Stimulated activated CD8-positive, alpha-beta memory T cell treated with anti-CD3 and anti-CD28 coated beads, Interleukin-15, amount 100 ng/mL, for 24 hours (primary cell): ENCODE measurements at places on chromosomes 13 and 19.
A peak's percentile ranks its signal among the peaks of the same experiment; 100 is the strongest.

DNA sequence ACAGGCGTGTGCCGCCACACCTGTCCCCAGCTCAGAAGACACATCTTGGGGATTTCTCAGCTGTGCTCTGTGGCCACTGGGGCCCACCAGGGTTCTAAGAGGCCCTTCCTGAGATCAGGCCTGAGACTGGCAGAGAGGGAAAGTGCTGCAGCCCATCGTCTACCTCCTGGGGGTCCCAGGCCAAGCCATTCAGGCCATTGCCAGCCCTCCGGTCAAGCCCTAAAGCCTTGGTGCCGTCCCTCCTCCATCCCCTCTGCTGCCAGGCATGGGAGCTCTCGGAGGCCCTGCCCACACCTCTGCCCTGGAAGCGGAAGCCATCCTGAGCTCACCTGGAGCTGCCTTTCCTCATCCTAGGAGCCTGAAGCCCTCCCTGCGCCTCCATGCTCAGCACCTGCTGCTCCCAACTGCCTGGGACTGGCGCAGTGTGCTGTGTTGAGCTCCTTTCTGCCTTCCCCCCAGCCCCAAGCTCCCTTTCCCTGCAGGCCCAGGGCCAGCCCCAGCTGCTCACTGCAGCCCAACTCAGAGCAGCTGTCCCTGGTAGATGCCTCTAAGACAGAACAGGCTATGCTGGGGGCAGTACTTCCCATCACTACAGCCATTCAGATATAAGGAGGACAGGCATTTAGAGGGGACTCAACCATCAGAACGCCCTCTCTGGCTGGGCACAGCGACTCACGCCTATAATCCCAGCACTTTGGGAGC is 2.9 kb downstream of the SLC7A9 start:
- no peak for DNase-seq

DNA sequence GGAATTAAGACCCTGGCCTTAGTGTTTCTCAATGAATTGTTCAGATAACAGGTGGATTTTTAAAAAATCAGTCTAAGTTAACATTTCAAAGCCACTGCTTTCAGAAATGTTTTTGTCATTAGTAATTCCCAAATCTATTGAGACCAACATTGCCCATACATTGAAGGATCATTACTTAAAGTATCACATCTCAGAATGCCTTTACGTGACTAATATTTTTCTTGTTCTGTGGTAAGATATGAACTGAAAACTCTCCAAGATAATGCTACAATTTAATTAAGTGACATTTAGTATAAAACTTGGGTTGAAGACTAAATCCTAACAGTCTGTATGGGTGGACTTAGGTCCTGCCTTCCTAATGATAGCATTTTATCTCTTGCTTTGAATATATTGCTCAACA is 59.4 kb upstream of the POSTN start:
- DNase-seq: no peak

DNA sequence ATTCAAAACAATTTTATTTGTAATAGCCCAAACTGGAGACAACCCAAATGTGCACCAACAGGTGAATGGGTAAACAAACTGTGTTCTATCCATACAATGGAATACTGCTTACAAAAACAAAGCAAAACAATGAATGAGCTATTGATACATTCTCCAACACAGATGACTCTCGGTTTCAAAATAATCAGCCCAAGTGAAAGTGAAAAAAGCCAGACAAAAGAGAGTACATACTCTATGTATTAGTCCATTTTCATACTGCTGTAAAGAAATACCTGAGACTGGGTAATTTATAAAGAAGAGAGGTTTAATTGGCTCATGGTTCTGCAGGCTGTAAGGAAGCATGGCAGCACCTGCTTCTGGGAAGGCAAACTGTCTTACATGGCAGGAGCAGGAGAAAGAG is 65.2 kb upstream of the LRCH1 start:
- DNase-seq: no peak

- DNase-seq: no peak
Measured at GRCh38 chr19:33206261-33207039, 12.3 kb downstream of the LRP3 start.

GRCh38 chr19:44905437-44906160 is at the start of gene APOE:
TSS of gene APOE (plus strand) at chr19:44905796. CDS start at chr19:44906625, 829 bp downstream.
- DNase-seq: no peak

- DNase-seq: no peak
Measured at GRCh38 chr13:97567510-97568243, 133.7 kb downstream of the RAP2A start.

- no peak for DNase-seq
Measured at GRCh38 chr19:3220576-3220975, 3.9 kb upstream of the CELF5 start.

DNA sequence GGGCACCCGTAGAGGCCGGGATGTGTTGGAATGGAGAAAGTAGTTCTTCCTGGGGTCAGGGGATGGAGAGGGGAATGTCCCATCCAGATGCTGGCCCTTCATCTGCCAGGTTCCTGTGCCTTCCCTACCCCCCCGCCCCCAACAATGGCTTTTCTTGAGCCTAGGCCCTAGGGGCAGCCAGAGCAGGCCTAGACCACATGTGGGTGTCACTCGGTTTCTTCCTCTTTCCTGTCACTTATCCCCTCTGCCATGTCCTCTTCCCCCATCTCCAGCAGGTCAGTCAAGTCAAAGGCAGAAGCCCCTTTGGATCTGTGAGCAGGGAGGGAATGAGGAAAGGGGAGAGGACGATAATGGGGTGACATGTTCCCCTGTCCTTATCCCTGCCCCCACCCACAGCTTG is 36.4 kb downstream of the LYL1 start:
- no peak for DNase-seq

- no peak for DNase-seq
Measured at GRCh38 chr19:12788682-12789097, 2.6 kb upstream of the JUNB start.

DNA sequence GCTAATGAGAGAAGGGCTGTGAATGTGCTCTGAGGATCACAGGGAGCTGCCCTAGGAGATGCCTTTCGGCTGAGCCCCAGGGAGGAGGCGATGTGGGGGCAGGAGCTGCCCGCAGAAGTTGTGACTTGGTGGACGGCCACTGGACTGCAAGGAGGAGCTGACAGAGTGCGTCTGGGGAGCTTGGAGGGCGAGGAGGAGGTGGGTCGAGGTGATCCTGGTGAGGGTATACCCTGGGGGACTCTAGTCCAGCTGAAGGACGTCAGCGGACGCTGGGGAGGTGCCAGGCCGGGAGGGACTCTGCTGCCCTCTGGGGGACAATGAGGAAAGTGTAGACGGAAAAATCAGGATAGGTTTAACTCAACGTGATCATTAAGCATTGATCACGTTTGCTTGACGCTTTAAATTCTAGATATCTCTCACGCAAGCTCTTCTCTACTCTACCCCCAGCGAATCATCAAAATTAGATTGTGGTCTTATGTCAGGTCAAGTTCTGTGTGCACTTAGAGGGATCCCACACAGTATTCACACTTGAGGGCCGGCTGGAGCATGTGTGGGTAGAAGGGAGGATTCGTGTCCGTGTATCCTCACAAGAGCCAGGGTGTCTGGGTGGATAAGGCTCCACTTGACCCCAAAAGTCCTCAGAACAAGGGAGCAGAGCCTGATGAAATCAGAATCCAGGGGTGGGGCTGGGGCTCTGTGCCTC is 3.3 kb upstream of the CEACAM7 start:
- DNase-seq: no peak

- no peak for DNase-seq
Measured at GRCh38 chr13:21557995-21558394, 46.0 kb downstream of the MICU2 start.

DNA sequence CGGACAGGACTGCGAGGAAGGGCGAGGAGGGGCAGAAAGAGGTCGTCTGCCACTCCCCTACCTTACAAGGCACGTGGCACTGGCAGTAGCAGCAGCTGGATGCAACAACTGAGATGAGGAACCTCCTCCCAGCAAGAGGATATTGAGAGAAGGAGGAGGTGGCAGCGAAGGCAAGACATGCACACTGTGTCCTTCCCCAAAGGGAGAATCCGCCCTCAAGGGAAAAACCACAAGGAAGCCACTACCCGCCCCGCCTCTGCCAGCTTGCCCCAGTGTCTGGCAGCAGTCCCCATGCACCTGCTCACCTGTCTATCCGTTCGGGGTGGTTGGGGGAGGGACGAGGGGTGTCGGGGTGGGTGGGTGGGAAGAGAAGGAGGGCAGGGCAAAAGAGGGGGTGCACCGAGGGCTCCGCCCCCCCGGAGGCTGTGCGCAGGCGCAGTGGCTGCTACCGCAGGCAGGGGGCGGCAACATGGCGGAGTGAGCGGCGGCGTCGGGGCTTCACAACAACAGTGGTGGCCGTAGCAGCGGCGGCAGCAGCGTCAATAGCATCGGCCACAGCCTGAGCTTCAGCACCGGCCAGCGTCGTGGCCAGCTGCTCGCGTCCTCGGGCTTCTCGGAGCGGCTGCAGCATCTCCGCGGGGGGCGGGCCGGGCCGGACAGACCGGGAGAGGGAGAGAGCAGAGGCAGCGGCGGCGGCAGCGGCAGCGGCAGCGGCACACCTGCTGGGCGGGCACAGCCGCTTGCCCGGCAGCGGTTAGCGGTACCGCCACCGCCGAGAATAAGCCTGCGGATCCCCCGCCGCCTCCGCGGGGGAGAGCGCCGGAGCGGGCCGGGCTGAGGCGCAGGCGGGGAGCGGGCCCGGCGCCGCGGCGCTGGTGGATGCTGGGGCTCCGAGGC is at the start of gene NBEA:
Gene NBEA, plus strand, starts transcription at position 436 of the 897 bp plus-strand sequence. CDS start 551 bp downstream, outside the sequence.
- DNase-seq: peak; percentile 44

DNA sequence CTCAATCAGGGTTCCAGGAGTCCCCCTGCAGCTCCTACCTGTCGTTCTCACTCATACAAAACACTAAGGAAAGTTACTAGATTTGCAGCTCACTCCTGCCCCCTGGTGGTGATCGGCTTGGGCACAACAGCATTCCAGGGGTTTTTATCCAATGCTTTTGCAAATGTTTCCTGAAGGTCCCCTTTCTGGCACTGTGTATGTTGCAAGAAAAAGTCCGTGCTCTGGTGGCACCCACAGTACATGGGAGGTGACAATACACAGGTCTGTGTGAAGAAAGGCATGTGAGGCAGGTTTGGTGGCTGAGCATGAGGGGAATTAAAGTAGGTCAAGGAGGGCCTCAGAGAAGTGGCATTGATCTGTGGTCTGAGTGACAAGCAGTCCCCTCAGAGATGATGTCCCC is 8.6 kb upstream of the TYK2 start:
- DNase-seq: peak; percentile 78

DNA sequence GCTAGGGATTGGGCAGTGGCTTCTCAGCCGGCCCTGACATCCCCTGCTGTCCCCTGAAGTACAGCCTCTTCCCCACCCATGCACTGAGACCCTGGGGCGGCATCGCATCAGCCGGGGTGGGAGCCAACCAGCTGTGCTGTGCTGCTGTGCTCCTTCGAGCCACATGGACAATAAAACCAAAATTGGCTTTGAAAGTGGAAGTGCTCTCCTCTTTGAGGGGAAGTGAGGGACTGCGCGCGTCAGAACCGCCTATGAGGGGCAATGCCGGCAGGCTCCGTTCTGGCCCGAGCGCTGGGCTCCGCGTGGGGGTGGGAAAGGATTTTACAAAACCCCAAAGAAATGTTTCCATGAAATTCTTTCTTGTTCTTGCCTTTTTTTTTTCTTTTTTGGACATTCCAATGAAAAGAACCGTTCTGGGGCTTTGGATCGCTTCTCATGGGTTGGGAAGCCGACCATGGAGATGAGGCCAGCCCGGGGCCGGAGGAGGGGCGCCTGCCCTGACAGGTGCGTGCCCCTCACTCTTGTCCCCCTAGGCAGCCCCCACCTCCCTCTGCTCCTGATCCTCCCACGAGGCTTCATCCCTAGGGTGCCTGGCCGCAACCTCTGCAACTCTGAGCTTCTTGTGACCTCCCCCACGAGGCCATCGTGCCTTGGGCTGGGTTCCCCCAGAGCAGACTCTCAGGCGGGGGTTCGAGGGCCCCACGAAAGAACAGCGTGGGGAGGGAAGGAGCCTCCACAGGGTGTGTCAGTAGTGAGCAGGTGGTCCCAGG is 22.6 kb downstream of the KLHL26 start:
- DNase-seq: no peak

DNA sequence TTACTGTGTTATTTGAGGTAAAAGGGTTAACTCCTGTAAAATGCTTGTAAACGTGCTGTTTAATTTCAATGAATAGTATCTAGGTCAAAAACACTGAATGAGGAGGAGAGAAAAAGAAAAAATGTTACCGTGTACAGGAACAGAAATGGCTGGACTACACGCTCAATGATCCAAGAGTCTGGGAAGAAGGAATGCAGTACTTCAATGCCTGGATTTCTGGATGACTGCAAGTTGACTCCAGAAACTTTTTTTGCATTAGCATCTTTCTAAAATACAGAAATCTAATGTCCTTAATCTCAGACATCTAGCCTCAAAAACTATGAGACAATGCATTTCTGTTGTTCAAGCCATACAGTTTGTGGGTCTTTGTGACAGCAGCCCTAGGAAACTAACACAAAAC is 17.4 kb upstream of the IPO5 start:
- DNase-seq: no peak

DNA sequence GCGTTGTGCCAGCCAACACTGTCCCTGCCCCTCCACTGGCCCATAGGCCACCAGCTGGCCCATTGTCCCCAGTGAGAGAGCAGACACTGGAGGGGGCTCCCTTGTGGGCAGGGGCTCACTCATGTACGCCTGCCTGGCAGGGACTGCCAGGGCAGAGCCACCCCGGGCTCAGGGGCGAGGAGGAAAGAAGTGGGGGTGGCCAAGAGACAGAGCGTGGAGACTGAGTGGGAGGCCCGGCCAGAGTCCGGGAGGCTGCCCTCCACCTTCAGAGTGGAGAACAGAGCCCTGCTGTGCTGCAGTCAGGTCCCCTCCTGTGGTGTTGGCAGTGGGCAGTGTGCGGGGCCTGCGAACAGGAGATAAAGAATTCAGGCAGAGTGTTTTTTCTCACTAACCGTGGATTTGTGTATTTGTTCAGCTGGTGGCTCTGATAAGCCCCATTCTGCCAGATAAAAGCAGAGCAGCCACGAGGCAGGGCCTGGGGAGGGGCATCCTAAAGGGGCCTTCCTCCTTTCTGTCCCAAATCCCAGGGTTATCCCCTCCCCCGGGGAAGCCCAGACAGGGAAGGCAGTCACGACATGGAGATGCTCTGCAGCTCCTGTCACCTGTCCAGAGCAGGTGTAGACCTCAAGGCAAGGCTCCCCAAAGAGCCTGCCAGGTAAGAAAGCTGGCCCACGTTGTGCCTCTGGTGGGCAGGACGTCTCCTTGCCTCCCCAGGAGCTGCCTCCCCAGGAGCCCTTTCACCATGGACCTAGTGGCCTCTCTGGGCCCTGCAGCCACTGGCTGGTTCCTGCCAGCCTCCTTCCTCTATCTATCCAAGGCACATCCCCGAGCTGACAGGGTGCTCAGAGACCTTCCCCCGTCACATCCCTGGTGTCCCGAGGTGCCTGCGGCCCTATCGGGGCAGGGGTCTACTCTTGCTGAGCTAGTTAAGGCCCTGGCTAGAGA is 33.0 kb downstream of the LYL1 start:
- DNase-seq: no peak
